ENCODE measurements at places on chromosomes 1 and 21. TPM values are rescaled to one million over a fixed set of nuclear protein-coding genes. Genes with fewer than 3 reads are reported as not detected.

The CCT3 gene
- 167 TPM for total RNA-seq

The NFASC gene
- total RNA-seq: 13.2 TPM

DNA sequence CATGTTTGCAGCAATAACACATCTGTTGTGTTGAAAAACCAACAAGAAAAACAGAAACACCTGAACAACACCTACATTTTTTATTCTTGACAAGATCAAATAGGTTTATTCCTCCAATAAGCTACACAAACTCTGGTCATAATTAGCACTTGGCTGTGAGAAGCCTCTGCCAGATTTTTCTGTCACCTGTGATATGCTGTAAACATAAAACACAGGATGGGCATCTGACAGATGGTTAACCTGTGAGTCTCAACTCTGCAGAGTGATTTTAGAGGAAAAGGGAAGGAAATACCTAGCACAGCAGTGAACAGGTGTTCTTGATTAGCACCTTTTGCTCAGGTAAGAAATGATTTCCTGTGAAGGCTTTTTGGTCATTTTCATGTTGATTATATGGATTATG, 175.4 kb upstream of the COA6 start:
- no peak for DNase-seq

- DNase-seq: peak; percentile 83
These were observed 11.9 kb upstream of the PADI3 start for GRCh38 chr1:17236779-17237560.

DNA sequence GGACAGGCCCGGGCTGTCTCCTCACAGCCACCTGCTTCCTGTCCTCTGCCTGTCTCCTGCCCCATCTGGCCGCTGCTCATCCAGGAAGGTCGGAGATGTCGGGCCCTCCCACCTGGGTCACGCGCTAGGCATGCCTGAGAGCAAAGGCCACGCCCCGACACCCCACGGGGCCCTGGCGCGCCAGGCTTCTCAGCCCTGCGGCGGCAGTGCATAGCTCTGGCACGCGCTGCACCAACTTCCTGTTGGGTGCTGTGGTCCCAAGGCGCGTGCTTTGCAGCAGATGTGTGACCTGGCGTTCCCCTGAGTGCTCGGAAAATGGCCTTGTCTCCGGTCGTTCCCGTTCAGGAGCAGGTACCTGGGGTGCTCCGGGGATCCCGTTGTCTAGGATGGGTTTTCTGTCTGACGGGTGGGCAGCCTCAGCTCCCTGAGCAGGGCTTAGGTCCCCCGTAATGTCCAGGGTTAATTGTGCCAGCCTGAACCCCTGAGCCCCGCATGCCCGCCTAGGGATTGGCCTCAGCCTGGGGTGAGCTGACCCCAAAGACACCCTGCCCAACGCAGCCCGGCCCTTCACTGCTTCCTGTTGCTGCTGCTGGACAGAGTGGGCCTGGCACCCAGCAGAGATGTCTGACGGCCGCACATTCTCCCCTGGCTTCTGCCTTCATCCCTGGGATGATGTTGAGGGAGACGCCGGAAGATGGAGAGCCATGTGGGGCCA, 19.4 kb upstream of the KCNAB2 start:
- DNase-seq: peak; percentile 39

DNA sequence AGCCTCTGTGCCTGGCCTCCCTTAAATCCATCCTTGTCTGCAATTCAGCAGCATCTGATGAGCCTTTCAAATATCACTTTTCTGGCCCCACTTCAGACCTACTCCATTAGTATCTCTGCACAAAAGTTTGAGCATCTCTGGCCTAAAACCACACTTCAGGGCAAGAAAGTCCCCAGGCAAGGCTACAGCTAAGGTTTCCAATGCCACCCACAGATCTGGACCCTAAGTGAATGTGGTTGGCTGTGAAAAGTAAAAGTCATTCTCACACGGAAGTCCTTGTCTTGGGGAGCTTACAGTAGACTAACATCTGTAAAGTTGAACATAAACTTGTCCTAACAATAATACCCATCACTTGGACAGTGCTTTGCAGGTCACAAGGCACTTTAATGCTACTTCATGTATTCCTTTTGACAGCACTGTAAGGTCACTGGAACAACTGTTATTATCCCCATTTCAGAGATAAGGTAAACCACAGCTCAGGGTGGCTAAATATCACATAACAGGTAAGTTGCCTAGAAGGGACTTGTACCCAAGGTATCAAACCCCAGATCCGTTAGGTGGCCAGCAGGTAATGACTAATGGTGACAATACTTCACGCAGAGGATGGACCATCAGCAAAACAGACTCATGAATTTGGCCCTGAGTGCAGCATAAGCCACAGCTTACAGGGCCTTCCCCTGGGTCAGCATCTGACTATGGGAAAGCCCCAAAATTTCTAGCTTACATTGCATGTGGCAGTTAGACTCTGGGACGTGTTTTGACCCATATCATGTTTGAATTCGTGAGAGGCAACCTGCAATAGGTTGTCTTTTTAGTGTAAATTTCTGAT, 356.0 kb downstream of the HHAT start:
- no peak for DNase-seq

The CHD5 gene
- 4.9 TPM for total RNA-seq

DNA sequence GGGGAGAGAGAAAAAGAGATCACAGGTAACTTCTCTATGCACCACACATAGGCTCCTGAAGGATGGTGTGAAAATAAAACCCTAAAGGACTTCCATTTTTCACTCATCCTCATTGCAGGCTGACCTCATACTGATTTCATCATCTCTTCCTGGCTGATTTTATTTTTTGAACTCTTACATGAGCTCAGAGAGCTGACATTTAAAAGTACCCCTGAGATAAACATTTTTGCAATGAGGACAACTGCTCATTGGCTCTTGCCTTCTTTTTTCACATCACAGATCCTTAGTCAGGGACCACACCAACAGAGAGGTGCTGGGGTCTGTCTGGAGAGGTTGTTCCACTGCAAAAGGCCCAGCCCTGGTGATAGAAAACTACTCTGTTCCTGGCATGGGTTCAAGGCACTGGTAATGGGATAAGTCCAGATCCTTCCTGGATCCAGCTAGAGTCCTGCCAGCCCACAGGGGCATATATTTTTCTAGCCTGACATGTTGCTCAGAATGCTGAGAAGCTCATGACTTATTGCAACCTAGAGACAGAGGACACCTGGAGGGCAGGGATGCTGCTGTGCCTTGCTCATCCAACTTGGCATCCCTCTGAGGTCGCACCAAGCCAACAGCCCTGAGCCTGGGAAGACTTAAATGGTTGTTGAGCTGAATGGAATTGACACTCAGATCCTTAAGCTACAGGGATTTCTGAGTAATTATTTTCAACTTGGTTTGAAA, 360.0 kb downstream of the HHAT start:
- DNase-seq: no peak

- DNase-seq: no peak
These were observed 7.5 kb upstream of the GNB1 start for GRCh38 chr1:1898246-1898933.

The RPS27 gene
- total RNA-seq: 1,937 TPM

DNA sequence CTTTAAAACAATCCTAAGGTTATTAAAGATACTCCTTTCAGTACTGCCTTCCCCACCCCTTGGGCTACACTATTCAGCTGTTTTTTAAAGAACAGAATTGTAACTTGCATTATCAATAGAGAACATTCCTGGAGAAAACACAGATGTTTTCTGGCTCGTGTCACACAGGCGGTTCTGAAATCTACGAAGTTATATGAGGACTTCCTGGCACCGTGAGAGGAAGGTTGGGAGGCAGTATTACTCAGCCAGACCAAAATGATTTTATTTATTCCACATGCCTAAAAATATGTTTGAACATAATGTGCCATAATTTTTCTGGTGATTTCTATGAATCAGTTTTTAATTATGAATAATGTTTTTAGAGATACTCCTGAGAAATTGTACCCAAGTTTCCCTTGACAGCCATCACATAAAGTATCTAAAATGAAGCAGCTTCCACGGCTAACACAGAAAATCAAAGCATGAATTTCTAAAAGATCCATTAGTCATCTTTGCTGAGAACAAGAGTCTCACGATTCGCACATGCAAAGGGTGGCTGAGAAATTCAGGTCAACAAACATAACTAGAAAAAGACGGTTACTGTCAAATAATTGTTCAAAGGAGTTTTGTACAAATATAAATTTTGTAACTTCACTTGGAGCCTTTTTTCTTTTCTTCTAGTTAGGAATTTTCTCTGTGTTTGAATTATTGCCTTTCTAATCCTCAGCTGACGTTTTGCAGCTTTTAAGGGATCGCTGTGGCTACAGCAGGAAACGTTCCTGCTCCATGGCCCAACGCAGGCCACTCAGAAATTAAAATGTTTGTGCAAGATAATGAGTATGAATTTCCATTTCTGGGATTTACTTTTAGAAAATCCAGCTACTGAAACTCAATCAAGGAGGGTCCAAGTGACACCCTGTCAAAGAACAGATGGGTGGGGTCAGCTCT, 8.0 kb upstream of the SIM2 start:
- DNase-seq: no peak

The PRMT6 gene
- 20.4 TPM for total RNA-seq

- DNase-seq: no peak
These were observed 53.5 kb upstream of the TRAPPC10 start for GRCh38 chr21:43958364-43959158.

DNA sequence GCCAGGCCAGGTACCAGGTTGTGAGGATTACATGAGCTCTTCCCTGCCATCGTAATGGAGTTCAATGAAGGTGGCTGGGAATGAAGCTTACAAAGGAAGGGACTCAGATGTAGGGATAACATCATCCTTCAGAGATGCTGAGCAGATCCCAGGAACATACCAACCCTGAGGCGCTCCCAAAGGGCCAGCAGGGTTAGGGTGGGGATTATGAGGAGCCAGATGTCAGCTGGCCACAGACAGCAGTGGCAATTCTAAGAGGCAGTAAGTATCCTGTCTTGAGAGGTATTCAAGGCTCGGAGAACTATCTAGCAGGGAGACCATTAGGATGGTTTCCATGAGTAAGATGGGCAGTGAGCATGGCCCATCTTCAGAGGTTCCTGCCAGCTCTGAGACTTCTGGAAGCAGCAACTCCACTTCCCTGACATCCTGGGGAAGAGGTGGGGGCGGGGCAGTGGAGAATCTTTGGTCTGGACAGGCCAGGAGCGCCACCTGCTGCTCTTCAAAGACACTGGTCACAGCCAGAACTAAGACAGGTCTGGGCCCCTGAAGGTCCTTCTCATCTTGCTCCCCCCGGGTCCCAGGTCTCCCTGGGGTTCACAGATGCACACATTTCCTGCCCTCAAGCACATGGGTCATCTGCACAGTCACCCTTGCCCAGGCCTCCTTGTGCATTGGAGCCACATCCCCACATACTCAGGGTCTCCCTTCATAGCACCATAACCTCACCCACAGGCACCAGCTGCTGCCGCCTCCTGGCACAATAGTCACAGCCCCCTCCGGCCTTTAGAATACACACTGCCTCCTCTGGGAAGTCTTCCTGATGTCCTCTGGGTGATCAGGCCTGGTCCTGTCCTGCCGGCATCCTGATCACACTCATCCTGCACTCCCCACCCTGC, 2.7 kb upstream of the SDC3 start:
- peak; percentile 87 for DNase-seq

The ATXN7L2 gene
- 3.0 TPM for total RNA-seq

GRCh38 chr1:159266832-159267231, 35.3 kb upstream of the FCER1A start:
- no peak for DNase-seq

Measured in prostate gland (tissue), 2 donors.